HT1080 (cell line): ENCODE measurements at places on chromosomes 7 and 10.

- no peak for DNase-seq
Measured at GRCh38 chr7:77281780-77282478, 82.3 kb upstream of the FGL2 start.

- no peak for DNase-seq
Measured at GRCh38 chr7:6026820-6027311, 4.3 kb upstream of the ANKRD61 start.

- no peak for DNase-seq
Measured at GRCh38 chr10:64345856-64346255, 824.7 kb downstream of the REEP3 start.

GRCh38 chr10:61987537-61987936 lies 86.0 kb downstream of the ARID5B start:
- no peak for DNase-seq

DNA sequence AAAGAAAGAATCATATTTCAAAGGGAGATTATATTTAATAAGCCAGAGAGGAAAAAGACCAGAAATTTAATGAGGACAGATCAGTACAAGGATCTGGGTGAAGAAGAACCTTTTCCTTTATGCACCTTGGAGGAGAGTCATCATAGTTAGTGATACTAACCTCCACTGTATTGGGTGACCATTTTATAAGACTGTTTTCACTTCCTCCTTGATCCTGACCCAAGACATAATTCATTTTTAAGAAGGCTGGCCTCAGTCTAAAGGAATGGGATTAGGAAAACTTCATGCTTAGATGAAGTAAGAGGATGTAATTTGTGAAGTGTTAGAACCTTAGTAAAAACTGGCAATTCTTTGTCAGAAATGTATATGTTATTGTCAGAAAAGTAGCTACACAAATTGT lies 68.6 kb downstream of the ADAM22 start:
- no peak for DNase-seq

DNA sequence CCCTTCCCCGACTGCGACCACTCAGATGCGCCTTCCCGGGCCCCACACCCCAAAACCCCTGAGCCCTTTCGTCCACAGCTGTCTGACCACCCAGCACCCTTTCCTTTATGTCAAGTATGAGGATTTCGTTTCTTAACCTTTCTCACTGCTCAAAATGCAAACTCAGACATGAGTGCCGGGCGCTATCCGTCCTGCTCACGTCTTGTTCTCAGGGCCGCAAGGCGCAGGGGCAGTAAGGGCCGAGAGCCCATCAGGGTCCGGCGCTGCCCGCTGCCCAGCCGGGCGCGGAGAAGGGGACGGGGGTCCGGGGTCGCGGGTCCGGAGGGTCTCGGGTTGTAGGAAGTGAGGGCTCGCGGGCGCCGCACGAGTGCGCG lies 670 bp upstream of the RBM33 start:
- no peak for DNase-seq

- peak; percentile 82 for DNase-seq
Measured at GRCh38 chr10:30812018-30812851, 182.7 kb upstream of the LYZL2 start.

GRCh38 chr10:3756360-3756740 lies 28.7 kb downstream of the KLF6 start:
- no peak for DNase-seq

DNA sequence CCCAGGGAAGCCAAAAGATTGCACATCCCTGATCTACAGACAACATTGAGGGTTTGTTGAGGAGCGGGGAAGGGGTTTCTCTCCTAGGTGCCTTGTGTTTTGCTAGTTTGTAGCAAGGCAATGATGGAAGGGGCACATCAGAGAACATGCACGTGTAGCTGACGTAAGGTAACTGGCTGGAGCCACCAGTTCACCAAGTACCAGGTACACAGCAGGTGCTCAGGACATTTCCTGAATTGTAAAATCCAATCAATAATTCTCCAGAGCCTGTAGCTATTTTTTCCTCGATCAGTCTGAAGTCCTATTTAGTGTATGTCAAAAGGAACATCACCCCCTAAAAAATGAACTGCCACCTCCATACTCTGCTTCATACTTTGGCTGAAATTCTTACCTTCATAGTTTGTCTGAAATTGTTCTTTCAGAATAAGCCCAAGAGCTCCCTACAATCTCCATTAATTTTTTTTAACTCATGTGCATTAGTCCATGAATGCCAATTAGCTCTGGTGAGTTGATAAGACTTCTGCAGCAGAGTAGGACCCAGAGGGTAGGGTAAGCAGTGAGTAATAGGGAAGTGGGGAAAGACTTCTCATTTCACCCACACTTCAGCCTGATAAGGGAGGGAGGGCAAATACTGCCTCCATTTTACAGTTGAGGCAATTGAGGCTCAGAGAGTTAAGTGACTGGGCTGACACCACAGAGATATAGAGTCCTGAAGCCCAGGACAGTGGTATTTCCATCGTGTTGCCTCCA lies 36.0 kb upstream of the SLC26A3 start:
- DNase-seq = no peak

DNA sequence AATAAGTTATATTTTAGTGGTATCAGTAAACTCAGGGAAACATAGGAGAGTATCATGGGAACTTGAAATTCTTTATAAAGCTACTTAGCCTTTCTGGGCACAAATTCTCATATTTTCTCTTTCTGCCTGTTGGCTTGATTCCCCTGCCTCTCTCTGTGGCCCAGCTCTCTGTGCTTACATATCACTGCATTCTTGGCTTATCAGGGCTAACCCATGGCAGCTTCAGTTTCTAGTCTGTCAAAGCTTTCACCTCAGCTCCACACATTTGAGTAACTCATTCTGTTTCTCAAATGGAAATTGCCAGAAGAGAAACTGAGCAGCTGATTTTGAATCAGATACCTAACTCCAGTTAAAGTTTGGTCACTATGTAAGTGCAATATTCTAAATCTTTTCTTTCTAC lies 713.1 kb downstream of the DNAJB9 start:
- no peak for DNase-seq

DNA sequence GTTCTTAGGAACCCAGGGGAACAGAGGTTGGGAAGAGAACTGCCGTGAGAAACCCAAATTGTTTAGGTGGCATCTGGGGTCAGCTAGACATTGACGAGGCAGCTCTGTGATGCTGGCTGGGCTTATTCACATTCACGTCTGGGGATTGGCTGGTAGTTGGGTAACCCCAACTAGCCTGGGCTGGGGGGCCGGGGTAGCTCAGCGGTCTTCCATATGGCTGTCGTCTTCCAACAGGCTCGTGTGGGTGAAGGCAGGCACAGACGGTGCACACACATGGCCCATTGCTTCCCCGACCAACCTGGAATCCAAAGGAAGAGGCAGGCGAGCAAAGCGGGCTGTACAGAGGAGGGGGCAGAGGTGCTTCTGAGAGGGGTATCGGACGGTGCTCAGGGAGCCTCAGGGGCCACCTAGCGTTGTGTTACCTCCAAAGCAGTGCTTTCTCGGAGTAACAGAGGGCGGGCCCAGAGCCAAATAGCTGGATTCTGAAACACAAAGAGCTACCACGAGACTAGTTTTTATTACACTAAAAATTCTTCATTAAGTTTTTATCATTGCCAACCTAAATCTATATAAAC lies 34.5 kb downstream of the MKI67 start:
- DNase-seq = no peak

DNA sequence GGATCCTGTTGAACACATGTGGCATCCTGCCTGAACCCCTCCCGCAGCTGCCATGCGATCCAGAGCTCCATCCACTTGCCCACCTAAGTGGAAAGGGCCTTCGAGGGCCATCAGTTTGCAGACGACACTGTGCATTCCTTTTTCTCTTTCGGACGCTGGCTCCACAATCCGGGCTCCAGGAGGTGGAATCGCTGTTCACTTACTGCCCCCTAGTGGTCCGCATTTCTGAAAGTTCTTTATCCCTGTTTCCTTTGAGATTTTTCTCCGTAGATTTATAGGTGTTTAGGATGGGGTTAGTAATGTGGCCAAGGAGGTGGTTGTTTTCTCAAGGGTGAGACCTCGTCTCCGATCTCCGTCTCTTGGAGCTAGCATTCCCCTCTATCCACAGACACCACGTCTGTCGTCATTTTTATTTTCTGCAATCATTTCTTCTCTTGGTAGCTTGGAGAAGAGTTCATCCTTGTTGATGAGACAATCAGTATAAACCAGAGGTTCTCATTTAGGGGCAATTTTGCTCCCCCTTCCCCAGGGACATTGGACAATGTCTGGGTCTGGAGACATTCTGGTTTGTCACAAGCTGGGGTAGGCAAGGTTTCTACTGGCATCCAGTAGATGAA lies 204.6 kb downstream of the ARHGAP21 start:
- DNase-seq = peak; percentile 51

GRCh38 chr7:104149822-104150221 lies 58.0 kb downstream of the ORC5 start:
- no peak for DNase-seq

DNA sequence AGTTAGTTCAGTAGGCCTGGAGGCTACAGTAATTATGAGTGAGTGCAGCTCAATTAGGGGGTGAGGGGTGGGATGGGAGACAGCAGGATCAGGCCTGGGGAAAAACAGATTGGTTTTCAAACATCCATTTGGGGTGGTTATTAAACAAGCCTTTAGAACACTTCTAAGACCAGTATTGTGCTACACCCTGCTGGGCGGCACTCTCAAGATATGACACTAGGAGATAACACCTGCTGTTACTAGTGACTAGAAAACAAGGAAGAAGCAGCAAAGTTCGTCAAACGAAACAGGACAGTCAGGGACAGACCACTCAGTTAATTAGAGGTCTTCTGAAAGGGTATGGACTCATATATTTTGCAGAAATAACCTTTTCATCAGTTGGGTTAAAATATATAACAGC lies 353.6 kb downstream of the PTEN start:
- no peak for DNase-seq

- DNase-seq = no peak
Measured at GRCh38 chr10:106442223-106442622, 722.3 kb downstream of the SORCS1 start.

DNA sequence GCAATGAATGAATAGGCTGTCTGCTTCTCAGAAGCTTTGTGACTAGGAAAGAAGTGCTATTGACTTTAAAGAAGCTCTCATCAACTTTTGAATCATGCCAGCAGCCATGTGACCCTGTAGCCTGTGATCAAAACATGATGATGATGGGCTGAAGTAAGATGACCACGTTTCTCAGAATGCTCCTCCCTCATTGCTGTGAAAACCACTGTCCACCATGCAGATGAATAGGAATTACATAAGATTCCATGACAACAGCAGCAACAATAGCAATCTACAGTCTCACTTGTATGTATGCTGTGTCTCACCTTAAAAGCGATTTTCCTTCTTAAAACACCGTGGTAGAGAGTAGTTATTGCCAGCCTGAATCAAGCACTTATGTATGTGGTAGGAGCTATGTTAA lies 228.4 kb downstream of the TRIL start:
- DNase-seq = peak; percentile 38

- no peak for DNase-seq
Measured at GRCh38 chr10:22539579-22540298, 174.6 kb downstream of the PIP4K2A start.

DNA sequence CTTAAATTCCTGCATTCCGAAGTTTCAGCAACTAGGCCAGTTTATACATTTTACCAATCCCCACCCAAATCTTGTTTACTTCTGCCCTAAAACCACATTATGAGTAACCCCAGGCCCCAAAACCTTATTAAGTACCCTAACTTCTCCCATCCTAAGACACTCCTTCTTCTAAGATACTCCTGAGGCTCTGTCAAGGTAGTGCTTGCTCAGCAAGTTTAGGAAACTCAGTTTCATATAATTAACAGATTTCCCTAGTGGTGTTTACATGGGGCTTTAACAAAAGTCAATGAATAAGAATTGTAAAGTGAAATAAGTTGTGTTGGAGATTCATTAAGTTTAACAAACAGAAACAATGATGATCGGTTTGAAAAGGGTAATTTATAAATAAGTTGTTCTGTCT lies 77.8 kb downstream of the CPEB3 start:
- no peak for DNase-seq

- no peak for DNase-seq
Measured at GRCh38 chr7:151011097-151011409, 13.2 kb downstream of the ATG9B start.

GRCh38 chr10:53886325-53887300 lies 914.4 kb downstream of the PCDH15 start:
- DNase-seq = no peak

GRCh38 chr7:27179503-27180430 lies 5.3 kb downstream of the HOXA11 start:
- DNase-seq = no peak

GRCh38 chr10:69846293-69846921 lies 44.7 kb downstream of the COL13A1 start:
- DNase-seq = no peak
